ENCODE measurements at places on chromosomes 4 and X.

GRCh38 chr4:74364256-74364651, 691 bp upstream of the EREG start:
- DNase-seq = no peak

GRCh38 chr4:154416190-154416547, 75.4 kb downstream of the DCHS2 start:
- DNase-seq = no peak

DNA sequence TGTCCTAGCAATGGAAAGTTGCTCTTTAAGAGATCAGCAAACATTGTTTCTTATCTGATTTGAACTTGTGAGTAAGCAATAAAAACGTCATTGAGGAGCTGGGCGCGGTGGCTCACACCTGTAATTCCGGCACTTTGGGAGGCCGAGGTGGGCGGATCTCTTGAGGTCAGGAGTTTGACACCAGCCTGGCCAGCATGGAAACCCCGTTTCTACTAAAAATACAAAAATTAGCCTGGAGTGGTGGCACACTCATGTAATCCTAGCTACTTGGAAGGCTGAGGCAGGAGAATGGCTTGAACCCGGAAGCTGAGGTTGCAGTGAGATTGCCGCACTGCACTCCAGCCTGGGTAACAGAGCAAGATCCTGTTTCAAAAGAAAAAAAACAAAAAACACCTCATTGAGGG, 11.2 kb upstream of the PLAC8 start:
- DNase-seq = no peak

GRCh38 chr4:174631901-174632758, 109.8 kb upstream of the HPGD start:
- DNase-seq = no peak

DNA sequence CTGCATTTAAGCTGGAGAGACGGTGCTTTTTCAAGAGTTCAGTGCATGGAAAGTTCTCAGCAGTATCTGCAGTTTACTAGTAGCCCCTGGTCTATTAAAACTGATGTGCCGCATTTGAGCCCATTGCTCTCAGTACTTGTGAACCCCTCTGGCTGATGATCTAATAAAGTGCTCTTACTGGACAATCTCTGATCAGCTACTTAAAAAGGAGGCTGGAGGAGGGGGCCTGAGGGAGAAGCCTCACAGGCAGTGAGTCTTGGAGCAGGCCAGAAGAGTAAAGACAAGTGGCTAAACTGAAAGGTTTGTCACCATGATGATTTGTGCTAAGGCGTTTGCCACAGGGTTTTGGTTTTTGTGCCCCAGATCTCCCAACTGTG, 138.5 kb downstream of the ARX start:
- DNase-seq = no peak

- DNase-seq = no peak
These were observed 358.7 kb upstream of the CTSO start for GRCh38 chr4:156312261-156312847.

Measured in BJ (cell line).